ENCODE measurements at places on chromosomes 11 and 22.

DNA sequence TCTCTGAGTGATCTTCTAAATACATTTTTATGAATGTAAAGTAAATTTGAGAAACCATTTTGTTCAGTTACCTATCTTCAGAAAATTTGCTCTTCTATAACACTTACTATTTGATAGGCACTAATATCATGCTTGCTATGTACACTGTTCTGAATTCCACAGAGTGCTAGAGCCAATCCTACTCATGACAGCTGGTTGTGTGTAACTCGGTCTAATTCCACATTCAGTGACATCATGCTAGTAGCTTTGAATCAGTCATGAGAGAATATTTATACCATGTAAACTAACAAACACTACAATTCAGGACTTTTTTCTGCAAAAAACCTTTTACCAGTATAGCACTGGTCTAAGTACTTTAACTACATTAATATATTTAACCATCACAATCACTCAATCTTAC, 902.9 kb downstream of the DLG2 start:
- no peak for DNase-seq

DNA sequence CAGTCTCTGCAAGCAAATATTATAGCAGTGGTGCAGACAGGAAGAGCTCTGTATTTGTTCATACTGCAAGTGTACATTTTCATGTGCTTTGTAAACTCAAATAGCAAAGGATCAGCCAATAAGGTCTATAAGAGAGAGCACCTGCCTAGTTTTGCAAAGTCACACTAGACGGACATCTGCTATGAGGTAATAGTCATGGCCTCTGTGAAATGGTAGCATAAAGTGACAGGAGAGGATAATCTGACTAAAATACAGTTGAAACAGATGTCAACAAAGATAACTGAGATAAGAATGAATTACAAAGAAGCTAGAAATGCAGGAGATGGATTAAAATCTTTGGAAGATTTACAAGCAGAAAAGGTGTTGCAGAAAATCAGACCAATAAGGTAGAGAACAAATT, 70.6 kb upstream of the SPON1 start:
- no peak for DNase-seq

GRCh38 chr11:93652161-93652597, 9.3 kb upstream of the CEP295 start:
- peak; percentile 13 for DNase-seq

DNA sequence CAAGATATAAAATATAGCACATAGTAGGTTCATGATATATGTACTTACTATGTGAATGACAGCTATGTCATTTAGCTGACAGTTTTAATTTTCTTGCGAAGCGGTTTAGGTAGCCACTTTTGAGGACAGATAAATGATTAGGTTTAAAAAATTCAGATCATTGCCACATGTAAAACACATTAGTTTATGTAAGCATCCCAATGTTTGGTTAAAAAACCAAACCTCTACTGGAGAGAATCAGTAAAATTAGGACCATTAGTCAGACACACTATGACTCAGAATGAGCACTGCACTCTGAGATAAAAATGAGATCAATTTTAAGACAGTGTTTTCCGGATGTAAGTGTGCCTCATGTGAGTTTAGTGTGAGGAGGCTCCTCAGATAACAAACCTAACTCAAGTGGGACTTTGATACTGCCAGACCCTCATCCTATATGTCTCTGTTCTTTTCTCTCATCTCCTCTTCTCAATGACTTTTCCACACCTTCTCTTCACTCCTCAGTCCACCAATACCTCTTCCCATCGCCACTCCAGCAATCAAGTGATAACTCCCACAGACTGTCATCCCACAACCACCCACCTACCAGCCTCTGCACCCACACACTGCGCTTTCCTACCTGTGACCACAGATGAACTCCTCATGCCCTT, 6.8 kb upstream of the OR2AT4 start:
- peak; percentile 12 for DNase-seq

GRCh38 chr11:76243193-76243956, 37.1 kb upstream of the WNT11 start:
- no peak for DNase-seq

DNA sequence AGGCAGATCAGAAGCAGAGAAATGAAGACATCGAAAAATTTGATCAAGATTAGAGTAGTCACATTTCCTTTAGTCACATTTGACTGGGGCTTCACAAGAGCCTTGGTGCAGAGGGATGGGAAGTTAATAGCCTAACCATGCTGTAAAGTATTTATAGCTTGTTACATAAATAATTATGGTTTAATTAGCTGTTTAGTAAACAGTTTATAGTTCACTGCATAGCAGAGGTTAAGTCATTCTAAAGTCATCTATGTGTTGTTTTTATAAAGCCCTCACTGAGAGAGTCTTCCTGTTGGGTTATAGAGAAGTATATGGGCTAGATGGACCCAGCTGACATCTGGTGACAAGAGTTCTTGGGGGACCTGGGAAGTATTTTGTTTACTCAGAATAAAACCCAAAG, 47.1 kb downstream of the INSC start:
- DNase-seq: no peak

- DNase-seq: no peak
Measured at GRCh38 chr11:34866375-34866774, 49.8 kb downstream of the APIP start.

DNA sequence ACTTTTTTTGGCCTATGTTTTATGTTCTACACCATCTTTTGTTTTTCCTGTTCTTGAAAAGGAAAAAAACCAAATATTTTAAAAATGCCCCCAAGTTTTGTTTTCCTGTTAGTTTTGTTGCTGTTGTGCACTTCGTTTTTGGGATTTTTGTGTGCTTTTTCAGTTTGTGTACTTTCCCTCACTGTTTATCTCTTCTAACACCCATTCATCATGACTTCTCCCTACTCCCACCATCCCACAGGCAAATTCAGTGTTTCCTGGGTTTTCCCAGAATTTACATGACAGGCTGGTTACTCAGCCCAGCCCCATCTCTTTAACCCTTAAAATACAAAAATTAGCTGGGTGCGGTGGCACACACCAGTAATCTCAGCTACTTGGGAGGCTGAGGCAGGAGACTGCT, 15.6 kb downstream of the TMEM123 start:
- no peak for DNase-seq

- DNase-seq: peak; percentile 50
Measured at GRCh38 chr11:18046116-18046777, at the start of gene TPH1. Gene TPH1, minus strand, starts transcription at chr11:18046269. Its CDS starts 5,507 bp downstream, at chr11:18040762.

DNA sequence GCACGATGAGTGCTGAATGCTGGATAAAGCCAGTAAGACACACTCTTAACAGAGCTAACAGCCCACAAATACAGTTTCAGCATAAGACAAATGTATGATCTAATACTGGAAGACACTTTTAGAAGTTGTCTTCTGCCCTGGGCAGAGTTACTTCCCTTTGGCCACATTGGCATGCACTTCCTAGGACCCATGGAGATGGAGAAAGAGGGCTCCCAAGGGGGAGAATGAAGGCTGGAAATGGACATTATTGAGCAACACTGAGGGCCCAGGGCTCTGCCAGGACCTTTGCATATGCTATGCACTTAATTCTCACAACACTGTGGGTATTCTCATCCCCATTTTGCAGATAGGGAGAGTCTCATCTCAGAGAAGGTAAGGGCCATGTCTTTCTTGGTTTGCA, 123.1 kb downstream of the ADAMTS15 start:
- DNase-seq: no peak

DNA sequence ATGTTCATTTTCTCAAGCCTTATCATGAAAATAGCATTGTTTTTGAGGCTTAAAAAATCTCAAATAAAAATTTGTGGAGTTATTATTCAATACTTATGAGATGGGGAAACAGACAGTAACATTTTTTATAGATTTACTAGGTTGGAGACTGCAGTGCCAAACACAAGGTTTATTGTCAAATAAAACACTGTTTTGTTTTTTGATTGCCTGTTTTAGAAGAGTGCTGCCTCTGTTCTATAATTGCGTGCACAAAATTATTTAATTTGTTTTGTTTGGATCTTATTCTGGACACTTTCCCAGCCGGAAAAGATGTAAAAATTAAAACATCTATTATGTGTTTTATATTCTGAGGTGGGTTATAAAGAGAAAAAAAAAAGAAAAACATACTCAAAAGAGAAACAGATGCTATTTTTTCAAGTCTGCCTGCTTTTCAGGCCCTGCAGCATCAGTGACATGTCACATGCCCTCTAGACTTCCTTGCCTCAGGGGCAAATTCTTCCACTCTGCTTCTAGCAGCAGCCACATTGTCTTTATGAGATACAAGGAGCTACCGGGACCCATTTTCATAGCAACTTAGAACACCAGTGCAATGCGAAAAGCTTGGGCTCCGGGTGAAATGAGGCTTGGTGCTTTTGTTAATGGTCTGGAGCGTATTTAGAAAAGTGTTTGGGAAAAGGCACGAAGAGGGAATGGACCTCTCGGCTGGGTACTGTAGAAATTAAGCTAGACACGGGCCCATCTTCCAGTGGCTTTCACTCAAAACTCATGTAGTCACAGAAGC, 77.5 kb downstream of the EFCAB6 start:
- no peak for DNase-seq

DNA sequence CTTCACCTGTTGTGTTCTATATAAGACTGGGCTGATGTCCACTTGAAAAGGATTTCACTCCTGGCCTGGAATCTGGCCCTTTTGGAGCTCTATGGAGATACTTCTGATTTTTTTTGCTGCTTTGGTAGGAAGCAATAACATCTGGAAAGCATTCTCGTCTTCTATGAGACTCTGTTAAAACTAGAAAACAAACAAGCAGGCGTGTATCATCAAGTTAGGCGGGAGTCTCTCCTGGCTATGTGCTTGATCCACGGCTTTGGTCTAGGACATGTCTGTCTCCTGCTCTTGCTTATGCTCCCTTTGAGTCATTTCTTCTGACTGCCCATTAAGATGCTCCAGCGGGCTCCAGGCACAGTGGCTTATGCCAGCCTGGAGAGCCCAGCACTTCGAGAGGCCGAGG, 121.4 kb upstream of the TTC12 start:
- no peak for DNase-seq

All from RWPE1 (cell line).